Common myeloid progenitor, CD34-positive (primary cell): ENCODE measurements at places on chromosomes 5 and 9.

GRCh38 chr5:150266871-150267291, 22.7 kb downstream of the CAMK2A start:
- H3K27ac ChIP-seq, result no peak overlapping the region
- peaks cover 16% of the 10 kb centered on the region for H3K4me1 ChIP-seq
- H3K36me3 ChIP-seq, result no peaks in the 10 kb centered on the region
- H3K27me3 ChIP-seq, result no peaks in the 10 kb centered on the region
- DNase-seq, result no peak

DNA sequence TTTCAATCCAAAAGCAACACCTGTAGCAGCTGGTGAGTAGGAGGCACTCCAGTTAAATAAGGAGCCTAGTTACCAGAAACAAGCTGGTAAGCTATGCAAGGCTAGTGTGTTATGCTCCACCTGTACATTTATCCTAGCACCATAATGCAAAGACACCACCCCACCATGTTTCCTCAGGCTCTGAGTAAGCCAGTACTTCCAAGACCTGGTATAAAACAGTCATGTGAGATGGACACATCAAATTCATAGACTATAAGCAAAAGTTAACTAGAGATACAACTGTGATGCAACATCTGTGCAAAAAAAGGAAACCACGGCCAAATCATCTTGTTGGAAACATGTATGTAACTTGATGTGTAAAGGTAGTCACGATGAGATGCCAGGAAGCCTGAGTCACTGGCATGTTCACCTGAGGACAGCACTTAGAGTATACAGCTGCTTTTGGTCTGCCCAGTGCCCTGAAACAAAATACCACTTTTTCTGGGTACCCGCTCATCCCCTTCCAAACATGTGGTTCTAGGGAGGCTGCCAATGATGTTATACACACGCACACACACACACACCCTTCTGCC, 66.1 kb downstream of the CDK5RAP2 start:
- H3K36me3 ChIP-seq, result peaks cover 83% of the 10 kb centered on the region
- H3K4me3 ChIP-seq, result no peak overlapping the region
- no peak overlapping the region for H3K27ac ChIP-seq

- peak; percentile 75 for DNase-seq
- H3K36me3 ChIP-seq, result no peaks in the 10 kb centered on the region
- peaks cover 14% of the 10 kb centered on the region for H3K4me1 ChIP-seq
- no peak overlapping the region for H3K27ac ChIP-seq
- H3K27me3 ChIP-seq, result no peaks in the 10 kb centered on the region
- no peak overlapping the region for H3K4me3 ChIP-seq
Measured at GRCh38 chr9:88593537-88594185, 58.7 kb downstream of the NXNL2 start.

- no peak overlapping the region for H3K4me3 ChIP-seq
- no peak for DNase-seq
- no peak overlapping the region for H3K27ac ChIP-seq
- no peaks in the 10 kb centered on the region for H3K36me3 ChIP-seq
Measured at GRCh38 chr9:127514468-127514867, 63.2 kb downstream of the LRSAM1 start.

GRCh38 chr9:126633881-126634558, 20.3 kb downstream of the LMX1B start:
- H3K4me1 ChIP-seq, result peaks cover 3% of the 10 kb centered on the region
- H3K27ac ChIP-seq, result no peak overlapping the region
- H3K27me3 ChIP-seq, result peaks cover 100% of the 10 kb centered on the region
- no peak for DNase-seq
- no peaks in the 10 kb centered on the region for H3K36me3 ChIP-seq

GRCh38 chr5:4005335-4005734, 409.7 kb downstream of the IRX1 start:
- DNase-seq, result no peak
- no peaks in the 10 kb centered on the region for H3K27me3 ChIP-seq
- H3K36me3 ChIP-seq, result no peaks in the 10 kb centered on the region
- no peak overlapping the region for H3K4me3 ChIP-seq

DNA sequence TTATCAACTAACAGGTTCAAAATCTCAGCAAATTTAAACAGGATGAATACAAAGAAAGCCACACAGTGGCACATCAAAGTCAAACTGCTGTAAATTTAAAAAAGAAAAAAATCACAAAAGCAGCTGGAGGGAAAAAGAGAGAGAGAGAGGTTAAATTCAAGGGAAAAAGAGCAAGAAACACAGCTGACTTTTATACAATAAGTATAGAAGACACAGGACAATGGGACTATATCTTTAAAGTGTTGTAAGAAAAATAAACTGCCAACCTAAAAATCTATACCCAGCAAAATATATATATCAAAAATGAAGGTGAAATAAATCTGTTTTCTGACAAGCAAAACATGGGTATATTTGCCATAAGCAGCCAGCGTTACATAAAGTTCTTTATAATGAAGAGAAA, 261.5 kb downstream of the TLE1 start:
- H3K36me3 ChIP-seq, result no peaks in the 10 kb centered on the region
- no peaks in the 10 kb centered on the region for H3K4me1 ChIP-seq
- DNase-seq, result no peak

GRCh38 chr9:86356871-86357866, 3.0 kb upstream of the TUT7 start:
- H3K27me3 ChIP-seq, result no peaks in the 10 kb centered on the region
- H3K4me3 ChIP-seq, result no peak overlapping the region
- no peaks in the 10 kb centered on the region for H3K36me3 ChIP-seq
- no peak overlapping the region for H3K27ac ChIP-seq
- peaks cover 13% of the 10 kb centered on the region for H3K4me1 ChIP-seq

DNA sequence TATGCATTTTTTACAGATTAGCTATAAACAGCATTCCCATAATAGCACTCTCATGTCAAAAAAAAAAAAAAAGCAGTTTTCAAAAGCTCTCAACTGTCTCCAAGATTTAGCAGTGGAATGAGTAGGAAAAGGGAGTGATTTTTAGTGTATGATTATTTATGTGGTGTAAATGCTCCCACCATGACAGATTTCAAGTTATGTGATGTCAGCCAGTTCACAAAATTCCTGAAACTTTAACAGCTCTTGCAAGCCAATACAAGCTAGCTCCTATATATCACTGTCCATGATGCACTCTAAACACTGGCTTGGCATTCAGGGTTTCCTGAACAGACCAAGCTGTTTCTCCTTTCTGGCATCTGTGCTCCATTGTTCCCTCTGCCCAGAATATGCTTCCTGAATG, 7.9 kb upstream of the ANKDD1B start:
- H3K4me3 ChIP-seq, result no peak overlapping the region
- no peaks in the 10 kb centered on the region for H3K27me3 ChIP-seq
- H3K27ac ChIP-seq, result no peak overlapping the region
- peaks cover 14% of the 10 kb centered on the region for H3K4me1 ChIP-seq
- H3K36me3 ChIP-seq, result peaks cover 5% of the 10 kb centered on the region

DNA sequence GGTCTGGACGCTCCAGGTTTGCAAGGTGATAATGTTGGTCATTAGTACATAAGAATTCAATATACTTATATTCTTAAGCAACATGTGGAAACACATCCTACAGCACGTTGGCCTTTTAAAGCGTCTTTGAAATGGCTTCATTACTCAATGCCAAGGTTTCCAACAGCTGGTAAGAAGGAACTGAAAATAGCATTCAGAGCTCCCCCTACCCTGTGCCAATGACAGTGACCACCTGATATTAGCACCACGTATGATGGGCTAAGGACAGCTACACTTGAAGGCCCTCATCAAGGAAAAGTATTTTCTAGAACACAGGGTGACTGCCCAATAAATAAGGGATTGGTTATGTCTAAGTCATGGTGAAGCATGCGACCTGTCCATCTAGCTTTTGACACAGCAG, 9.9 kb downstream of the ZNF622 start:
- H3K36me3 ChIP-seq, result peaks cover 79% of the 10 kb centered on the region
- DNase-seq, result no peak
- no peaks in the 10 kb centered on the region for H3K27me3 ChIP-seq
- peak overlapping the region; percentile 22 for H3K27ac ChIP-seq

DNA sequence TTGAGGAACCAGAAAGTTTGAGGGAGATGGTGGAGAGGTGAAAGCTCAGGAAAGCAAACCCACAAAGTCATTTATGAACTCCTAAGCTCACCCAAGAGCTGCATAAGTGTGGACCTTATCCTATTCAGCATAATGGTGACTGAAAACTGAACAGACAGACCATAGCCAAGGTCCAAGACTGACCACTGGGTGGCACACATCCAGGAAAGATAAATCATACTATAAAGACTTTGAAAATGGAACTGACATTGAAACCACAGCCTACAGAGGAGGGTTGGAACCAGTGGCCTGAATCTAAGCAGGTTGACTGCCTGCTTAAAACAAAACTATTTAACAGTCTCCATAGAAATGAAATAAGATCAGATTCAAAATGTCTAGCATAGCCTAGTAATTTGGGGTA, 121.0 kb upstream of the RGS7BP start:
- H3K27me3 ChIP-seq, result no peaks in the 10 kb centered on the region
- no peak overlapping the region for H3K27ac ChIP-seq
- no peaks in the 10 kb centered on the region for H3K36me3 ChIP-seq
- H3K4me1 ChIP-seq, result no peaks in the 10 kb centered on the region

- peak; percentile 1 for DNase-seq
- no peak overlapping the region for H3K4me3 ChIP-seq
- H3K27ac ChIP-seq, result no peak overlapping the region
- no peaks in the 10 kb centered on the region for H3K27me3 ChIP-seq
- H3K36me3 ChIP-seq, result no peaks in the 10 kb centered on the region
Measured at GRCh38 chr5:167261309-167262100, 1029.9 kb upstream of the WWC1 start.

- H3K27me3 ChIP-seq, result peaks cover 5% of the 10 kb centered on the region
- H3K27ac ChIP-seq, result no peak overlapping the region
- no peak for DNase-seq
- no peaks in the 10 kb centered on the region for H3K36me3 ChIP-seq
- no peaks in the 10 kb centered on the region for H3K4me1 ChIP-seq
Measured at GRCh38 chr5:66820630-66821207, 224.5 kb downstream of the MAST4 start.

DNA sequence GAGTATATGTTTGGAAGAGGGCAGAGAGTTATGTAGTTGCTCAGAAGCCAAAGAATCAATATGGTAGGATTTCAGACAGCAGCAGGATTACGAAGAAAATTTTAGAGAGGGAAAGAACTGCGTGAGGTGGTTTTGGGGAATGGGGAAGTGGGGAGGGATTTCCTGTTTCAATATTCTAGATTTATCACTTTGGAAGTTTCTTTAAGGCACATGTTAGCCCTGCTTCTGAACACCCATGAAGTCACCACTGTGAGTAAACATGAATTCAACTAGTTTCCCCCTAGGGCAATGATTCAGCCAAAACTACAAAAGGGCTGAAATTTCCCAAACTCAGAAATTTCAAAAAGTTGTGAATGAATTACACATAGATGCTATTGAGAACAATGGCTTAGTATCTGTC, 132.2 kb downstream of the EBF1 start:
- H3K27me3 ChIP-seq, result no peaks in the 10 kb centered on the region
- no peak overlapping the region for H3K4me3 ChIP-seq
- H3K27ac ChIP-seq, result no peak overlapping the region
- H3K36me3 ChIP-seq, result no peaks in the 10 kb centered on the region
- DNase-seq, result peak; percentile 38
